Stimulated activated CD4-positive, alpha-beta T cell treated with anti-CD3 and anti-CD28 coated beads, TNF-alpha, amount 100 ng/mL, for 1 hour (primary cell): ENCODE measurements at places on chromosomes 3 and 15.
A peak's percentile ranks its signal among the peaks of the same experiment; 100 is the strongest.

DNA sequence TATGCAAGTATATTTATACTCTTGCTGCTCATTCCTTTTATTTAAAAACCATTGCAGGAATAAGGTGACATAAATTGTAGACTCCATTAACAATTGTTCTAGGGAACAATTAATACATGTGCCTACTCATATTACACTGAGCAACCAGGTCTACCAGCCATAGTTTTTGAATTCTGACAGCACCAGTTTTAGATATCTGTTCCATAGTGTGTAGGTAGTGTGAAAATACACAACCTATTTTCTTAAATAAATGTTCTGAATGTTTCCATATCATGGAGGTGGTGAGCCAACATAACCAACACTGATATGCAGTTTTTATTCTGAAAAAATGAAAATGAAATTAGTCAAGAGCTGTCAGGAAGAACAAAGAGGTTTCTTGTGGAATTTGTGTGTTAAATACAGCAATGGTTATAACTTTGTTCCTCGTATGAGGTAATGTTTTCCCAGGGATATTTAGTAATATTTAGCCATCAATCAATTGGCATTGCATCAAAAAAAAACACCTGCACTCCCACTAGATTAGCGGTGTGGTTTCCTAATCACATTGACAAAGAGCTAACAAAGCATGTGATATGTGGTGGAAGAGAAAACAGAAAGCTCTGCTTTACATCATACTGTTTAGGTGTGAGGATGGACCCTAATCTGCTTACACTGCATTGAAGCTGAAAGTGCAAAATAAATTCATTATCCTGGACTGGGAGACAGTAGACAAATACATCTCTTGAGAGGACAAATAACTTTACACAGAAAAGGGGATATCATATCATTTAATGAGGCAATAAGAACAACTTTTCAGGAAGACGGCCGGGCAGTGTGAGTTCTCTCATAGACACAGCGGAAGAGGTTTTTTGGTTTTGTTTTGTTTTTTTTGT is 369.5 kb upstream of the THBS1 start:
- DNase-seq = no peak

DNA sequence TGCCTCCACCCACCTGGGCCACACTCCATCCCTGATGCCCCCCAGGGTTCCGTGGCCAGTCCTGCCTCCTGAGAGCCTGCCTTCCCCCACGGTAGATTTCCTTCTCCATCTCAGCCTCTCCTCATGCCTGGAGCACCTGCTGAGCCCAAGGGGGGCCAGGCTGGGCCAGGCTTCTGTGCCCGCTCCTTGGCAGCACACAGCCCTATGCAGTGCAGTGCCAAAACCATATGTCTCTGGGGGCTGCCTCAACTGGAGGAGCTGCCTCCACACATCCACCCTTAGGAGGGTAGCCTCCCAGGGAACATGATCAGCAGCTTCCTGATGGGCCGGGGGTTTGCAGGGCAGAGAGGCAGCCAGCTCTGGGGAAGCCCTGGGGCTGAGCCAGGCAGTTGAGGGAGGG is 24.6 kb upstream of the GATA2 start:
- no peak for DNase-seq

DNA sequence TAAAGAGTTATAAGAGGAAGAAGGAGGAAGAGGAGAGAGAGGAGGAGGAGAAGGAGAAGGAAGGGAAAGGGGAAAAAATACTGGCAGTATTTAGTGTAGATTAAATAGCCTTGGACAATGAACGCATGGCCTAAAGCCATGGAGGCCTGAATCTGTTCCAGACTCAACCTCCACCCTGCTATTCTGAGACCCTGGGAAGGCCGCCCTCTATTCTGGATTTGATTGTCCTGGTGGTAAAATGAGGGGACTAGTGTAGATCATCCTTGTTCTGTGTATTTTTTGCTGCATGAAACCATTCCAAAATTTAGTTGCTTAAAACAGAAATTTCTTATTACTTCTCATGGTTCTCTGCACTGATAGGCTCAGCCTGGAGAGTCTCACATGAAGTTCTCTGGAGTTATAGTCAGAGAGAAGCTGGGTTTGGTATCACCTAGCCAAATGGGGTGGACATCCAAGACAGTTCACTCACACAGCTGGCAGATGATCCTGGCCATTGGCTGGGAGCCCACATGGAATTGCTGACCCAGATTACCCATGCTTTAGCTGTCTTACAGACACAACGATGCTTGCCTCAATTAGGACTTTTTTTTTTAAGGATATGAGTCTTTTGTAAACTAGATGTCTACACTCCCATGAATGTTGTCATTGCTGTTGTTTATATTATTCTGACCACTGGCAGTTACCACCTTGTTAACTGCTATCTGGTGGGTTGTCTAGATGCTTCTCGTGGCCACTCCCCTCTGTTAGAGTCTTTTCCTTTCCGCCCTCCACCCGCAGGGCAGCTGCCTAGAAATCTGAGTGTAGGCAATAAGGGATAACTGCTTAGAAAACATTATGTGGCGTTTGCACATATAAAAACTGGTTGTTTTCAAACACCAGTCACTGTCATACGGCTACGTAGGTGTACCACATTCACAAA is 149.9 kb downstream of the SST start:
- DNase-seq = no peak

DNA sequence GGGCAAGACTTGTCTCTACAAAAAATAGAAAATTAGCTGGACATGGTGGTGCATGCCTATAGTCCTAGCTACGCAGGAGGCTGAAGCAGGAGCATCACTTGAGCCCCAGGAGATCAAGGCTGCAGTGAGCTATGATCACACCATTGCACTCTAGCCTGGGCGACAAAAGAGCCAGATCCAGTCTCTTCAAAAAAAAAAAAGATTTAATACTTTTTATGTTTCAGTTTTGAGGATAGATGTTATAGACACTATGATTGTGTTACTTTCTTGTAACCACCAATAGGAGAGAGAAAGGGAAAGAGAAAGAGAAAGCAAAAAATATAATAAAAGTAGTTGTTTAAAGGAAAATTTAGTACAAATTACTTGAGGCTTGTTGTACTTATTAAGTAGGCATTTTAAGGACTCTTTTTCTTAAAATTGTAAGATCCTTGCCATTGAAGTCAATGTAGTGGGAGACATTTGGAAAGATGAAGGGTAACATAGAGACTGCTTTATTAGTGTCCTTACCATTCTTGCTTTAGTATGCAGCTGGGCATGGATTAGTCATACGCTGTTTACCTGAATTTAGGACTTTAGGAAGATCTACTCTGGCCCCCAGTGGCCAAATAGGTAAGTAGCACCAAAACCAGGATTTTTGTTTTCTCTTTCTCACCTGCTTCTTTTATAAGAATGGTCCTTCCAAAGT is 35.1 kb upstream of the ZDHHC23 start:
- no peak for DNase-seq

DNA sequence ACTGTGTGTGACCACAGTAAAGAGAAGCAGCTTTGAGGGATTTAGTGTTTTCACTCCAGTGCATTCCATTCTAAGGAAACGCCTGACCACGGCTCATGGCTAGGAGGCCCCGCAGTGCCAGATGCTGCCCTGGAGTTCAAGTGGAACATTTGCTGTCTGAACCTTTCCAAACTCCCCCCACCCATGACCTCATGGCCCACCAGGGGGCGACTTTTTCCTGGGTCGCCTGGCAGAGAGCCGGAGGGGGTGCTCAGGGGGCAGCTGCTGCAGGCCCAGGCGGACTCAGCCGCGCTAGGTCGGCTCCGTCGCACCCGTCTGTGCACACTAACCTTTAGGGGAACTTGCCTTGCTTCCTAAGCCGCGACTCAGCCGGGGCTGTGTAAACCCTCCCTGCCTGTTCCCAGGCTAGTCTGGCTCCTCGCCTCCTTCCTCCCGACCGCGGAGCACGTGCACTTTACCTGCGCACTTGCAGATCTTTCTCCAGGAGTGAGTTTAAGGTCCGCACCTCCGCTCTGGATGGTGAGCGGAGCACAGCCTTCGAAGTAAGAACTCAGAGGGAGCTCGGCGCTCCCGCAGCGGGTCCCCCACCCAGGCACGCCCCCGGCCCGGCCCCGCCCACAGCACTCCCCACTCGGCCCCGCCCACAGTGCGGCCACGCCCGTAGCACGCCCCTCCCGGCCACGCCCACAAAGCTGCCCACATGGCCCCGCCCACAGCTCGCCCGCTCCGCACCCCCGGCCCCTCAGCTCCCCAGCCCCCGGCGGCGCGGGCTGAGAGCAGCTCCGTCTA is at the start of gene OCA2:
Gene OCA2 (minus strand): TSS at position 550 of the 789 bp plus-strand sequence. CDS start 17,441 bp downstream, outside the sequence.
- DNase-seq = peak; percentile 56

- no peak for DNase-seq
Observed at GRCh38 chr3:156554515-156554841, 439 bp downstream of the SSR3 start.

DNA sequence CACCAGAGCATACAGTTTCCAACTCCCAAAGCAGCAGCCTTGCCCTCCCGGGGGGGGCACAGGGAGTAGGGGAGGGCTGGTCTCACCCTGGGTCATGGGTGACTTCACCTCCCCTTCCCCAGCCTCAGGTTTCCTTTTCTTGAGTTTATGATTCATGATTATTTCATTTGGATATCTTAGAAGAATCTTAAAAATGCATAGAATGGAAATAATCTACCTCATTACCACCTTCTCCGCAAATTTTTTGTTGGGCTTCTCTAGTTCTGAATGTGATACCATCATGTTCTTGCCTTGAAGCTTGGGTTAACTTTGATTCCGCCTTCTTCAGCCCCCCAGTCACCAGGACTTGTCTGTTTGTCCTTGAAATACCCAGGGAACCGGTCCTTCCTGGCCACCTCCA is 148.8 kb upstream of the ROPN1 start:
- no peak for DNase-seq

- no peak for DNase-seq
Observed at GRCh38 chr3:177553579-177553978, 356.3 kb upstream of the TBL1XR1 start.
